Muscle of leg (tissue), 16 donors: ENCODE measurements at places on chromosomes 7 and 10.

- DNase-seq = no peak
Measured at GRCh38 chr10:131858118-131858515, 42.7 kb upstream of the PPP2R2D start.

DNA sequence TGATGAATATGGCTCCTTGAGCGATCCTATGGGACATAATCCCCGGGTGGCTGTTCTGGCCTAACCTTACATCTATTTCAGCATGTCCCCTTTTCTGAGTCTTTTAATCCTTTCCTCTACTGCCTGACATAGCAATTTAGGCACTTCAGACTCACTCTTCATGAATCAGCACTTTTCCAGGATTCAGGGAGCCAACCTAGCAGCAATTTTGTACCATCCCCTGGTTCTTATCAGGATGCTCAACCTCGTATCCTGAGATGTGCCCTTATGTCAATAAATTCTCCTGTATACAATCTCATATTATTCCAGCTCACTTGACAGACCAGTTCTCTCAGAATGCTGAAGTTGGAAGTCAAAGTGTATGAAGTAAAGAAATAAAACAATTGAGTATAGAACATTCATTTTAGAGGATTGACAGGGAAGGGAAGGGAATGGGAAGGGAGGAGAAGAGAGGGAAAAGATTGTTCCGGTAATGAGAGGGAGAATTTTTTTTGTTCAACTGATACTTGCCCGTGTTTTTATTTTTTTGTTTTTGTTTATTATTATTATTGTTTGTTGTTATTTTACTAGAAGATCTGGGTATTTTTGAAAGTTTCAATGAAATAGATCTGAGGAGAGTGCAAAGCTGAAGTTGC, 8.2 kb upstream of the ZC3HAV1 start:
- no peak for DNase-seq

GRCh38 chr10:98414578-98414931, 427 bp downstream of the PYROXD2 start:
- no peak for DNase-seq

DNA sequence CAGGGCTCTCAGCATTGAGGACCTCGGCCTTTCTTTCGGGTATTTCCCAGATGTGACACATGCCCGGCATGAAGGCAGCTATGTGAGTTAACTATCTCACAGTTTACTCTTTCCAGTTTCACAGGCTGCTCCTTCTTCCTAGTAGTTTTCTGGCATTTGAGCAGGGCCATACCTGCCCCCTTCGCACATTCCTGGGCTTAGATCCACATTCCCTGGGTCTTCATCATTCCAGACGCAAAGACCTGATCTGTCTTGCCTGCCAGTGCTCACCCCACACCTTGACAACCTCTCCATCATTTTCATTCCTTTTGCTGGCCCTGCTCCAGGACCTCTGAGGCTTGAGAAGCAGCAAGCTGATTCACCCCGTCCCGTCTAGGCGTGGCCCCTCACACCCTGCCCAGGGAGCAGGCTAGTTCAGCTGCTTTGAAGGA, 227.5 kb downstream of the WDR11 start:
- no peak for DNase-seq

- DNase-seq = no peak
Measured at GRCh38 chr10:36700123-36700522, 425.3 kb upstream of the ANKRD30A start.

DNA sequence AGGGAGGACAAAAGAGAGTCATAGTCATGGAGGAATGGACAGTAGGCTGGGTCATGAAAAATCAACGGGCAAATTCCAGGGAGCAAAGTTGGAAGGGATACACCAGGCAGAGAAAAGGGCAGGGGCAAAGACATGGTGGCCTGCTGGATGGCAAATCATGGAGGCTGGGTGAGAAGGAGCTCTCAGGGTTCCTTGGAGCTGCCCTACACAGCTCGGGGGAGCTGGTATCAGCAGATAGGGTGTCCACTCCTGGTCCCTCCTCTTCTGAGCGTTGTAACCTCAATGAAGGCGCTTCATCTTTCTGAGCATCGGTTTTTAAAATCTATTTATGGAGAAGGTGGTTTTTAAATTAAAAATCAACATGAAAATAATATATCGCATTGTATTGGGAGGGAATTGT, 27.9 kb upstream of the EIF5AL1 start:
- DNase-seq = no peak

DNA sequence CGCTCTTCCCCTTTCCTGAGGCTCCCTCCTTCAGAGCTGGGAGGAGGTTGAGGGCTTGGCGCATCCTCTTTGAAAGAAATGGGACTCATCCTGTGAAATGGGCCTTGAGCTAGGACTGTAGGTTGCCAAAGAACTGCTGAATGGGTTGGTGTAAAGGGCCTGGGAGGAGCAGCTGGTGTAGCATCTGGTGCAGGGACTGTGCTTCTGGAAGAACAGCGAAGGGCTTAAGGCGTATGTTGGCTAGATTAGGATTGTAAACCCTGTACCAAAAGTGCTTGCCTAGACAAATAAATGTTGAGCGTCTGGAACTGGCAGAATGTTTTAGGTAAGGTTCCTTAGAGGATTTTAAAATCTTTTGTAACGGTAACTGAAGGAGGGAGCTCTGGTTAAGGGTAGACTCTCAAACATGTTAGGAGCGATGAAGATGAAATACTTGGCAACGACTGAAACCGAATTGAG, 563 bp downstream of the STAM start:
- DNase-seq = peak; percentile 81

DNA sequence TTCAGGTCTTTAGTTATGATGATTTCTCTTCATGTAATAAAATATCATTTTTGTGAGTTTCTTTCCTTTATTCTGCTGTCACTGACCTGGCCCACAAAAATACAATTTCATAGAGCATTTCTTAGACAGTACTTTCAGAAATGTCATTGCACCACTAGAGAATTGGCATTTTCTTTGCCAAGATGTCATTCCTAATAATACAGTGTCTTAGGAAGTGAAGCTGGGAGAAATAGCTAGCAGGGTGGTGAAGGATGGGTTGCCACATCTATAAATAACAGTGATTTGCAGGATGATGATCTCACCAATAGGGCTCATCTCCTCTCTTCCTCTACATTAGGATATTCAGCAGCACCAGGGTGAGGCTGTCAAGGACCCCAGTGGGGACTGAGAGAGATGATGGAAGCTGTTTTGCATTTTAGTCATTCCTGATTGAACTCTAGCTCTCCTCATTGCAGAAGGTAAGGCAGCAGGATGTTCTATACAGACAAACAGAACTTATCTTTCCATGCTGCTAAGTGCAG, 452.1 kb downstream of the NXPH1 start:
- no peak for DNase-seq

DNA sequence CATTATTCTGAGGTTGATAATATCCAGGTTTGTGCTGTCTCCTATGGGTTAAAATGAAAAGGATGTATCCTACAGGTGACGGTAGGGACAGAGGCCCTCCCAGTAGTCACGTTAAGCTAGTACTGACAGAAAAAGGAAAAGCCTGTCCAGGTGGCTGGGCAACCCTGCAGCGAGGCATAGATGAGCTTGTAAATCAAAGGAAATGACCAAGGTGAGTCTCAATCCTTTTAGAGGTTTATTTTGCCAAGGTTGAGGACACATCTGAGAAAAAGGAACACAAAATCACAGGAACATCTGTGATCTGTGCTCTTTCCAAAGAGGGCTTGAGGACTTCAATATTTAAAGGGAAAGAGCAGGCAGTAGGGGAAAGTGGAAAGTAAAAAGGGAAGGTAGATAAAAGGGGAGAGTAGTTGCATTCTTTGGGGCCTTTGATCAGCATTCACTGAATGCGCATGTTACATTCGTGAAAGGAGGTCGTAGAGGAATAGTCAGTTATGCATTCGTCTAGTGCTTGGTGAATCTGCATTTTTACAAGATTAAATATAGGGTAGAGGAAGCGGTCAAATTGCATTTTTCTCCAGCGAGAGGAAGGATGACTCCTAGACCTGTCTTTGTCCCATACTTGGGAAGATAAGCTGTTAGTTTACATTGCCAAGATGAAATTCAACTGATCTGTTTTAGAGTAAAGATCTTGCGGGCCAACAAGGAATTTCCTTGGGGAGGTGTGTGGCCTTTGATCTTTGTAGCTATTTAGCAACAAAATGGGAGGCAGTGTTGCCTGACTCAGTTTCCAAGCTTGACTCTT, 884 bp upstream of the GSTO1 start:
- no peak for DNase-seq

- DNase-seq = no peak
Measured at GRCh38 chr7:25861601-25862260, 290.3 kb upstream of the NFE2L3 start.

- peak; percentile 95 for DNase-seq
Measured at GRCh38 chr10:48792687-48793096, 108.0 kb downstream of the WDFY4 start.

DNA sequence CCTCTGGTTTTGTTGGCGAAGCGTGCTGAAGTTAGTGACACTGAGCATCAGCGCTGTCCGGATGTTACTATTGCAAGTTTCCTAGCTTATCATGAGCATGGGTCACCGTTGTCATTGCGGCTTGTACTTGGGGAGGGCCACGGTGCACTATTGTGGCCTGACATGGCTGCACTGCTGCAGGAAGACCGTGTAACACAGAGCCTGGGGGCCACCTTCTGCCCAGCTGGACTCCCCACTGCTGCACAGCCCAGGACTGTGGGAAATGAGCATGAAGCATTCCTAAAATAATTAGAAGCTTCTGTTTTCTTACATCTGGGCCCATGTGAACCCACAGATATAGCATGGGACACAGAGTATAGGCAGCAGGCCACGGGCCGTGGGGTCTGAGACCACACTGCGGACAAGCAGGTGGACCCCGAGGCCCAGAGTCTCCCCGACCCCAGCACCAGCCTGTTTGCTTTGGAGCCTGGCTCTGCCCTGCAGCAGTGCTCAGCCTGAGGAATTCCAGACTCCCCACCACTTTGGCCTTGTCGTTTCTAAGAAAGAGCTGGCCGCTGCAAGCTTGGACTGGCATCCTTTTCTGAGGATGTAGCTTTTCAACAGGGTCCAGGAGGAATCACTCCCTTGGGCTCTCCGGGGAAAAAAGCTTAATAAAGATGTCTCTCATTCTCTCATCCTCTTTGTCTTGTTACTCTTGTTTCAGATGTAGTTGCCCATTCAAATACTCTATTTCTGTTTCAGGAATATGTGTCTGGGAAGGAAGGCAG, 179.2 kb downstream of the CCDC3 start:
- no peak for DNase-seq

- peak; percentile 94 for DNase-seq
Measured at GRCh38 chr10:126062131-126063032, 166.0 kb downstream of the FANK1 start.
